ENCODE measurements at places on chromosomes 12 and 14. TPM values are rescaled to one million over a fixed set of nuclear protein-coding genes. Genes with fewer than 3 reads are reported as not detected.

The RPS6KL1 gene
- total RNA-seq, result 4.4 TPM

The MYO1H gene
- not detected for total RNA-seq

The DPY19L2 gene
- total RNA-seq, result 11.0 TPM

The SDR9C7 gene
- total RNA-seq, result not detected

The KRT6C gene
- total RNA-seq, result not detected

The RHNO1 gene
- 66.0 TPM for total RNA-seq

The ACOT6 gene
- not detected for total RNA-seq

The KRT6B gene
- not detected for total RNA-seq

The SRGAP1 gene
- total RNA-seq, result 10.6 TPM

The SERPINA1 gene
- total RNA-seq, result 1.2 TPM

The SLC17A8 gene
- 0.40 TPM for total RNA-seq

The KRT73 gene
- not detected for total RNA-seq

The IFI27 gene
- 9.0 TPM for total RNA-seq

The ENDOU gene
- total RNA-seq, result not detected

GRCh38 chr12:100031836-100032235 is 47.1 kb upstream of the ANKS1B start:
- no peak overlapping the region for H3K4me3 ChIP-seq
- H3K4me1 ChIP-seq, result no peaks in the 10 kb centered on the region
- H3K36me3 ChIP-seq, result peaks cover 14% of the 10 kb centered on the region
- no peak for DNase-seq
- no peaks in the 10 kb centered on the region for H3K27me3 ChIP-seq

DNA sequence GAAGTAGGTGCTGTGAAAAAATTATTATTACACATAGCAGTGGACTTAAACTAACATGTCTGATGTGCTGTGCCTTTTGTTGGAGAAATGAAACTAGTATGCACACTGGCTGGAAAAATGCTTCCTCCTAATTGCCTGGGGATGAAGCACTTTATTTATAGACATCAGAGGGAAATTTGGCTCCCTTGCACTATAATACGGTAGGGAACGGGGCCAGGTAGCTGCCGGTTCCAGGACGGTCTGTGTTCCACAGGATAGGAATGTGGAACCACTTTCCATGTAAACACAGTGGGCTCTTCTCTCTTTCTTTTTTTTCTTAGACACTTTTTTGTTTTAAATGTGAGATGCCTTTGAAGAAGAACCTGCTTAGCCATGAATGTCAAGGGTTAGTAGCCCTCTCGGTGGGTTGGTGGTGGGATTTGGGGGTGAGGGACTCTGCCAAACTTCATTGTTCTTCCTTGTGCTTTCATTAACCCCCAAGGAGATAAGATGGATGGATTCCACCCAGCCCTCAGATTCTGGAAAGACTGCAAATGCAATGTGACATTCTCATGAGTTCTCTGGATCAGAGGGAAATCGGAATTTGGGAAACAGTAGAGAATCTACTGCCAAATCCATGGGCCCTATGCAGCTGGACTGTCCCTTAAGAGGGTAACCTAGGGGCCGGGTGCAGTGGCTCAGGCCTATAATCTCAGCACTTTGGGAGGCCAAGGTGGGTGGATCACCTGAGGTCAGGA is 58.0 kb upstream of the GSC start:
- DNase-seq, result no peak
- no peak overlapping the region for H3K4me3 ChIP-seq
- no peak overlapping the region for H3K27ac ChIP-seq
- H3K27me3 ChIP-seq, result no peaks in the 10 kb centered on the region

DNA sequence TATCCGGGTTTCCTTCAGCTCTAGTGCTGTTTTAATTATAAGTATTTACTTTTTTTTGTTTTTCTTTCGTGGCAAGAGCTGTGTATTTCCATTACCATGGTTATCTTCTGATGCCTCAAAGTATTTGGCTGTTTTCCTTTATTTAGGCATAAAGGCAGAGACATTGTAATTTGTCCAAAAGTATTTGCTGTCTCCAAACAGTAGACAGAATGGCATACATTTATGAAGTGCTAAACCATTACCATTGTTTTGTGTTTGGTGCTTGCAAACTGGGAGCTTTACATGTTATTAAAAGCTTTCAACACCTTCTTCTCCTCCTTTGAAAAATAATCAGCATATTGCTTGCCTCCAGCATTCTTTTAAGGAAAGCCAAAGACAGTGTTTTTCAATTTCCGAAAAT is 46.3 kb downstream of the FLRT2 start:
- H3K4me1 ChIP-seq, result peaks cover 17% of the 10 kb centered on the region
- no peak overlapping the region for H3K4me3 ChIP-seq
- no peaks in the 10 kb centered on the region for H3K36me3 ChIP-seq
- no peak overlapping the region for H3K27ac ChIP-seq
- no peaks in the 10 kb centered on the region for H3K27me3 ChIP-seq
- no peak for DNase-seq

GRCh38 chr14:93967637-93968250 is 8.6 kb downstream of the ASB2 start:
- no peak for DNase-seq
- no peak overlapping the region for H3K4me3 ChIP-seq
- H3K27ac ChIP-seq, result no peak overlapping the region
- H3K4me1 ChIP-seq, result no peaks in the 10 kb centered on the region
- H3K27me3 ChIP-seq, result no peaks in the 10 kb centered on the region

- H3K4me3 ChIP-seq, result no peak overlapping the region
- DNase-seq, result peak; percentile 69
- no peak overlapping the region for H3K27ac ChIP-seq
- H3K27me3 ChIP-seq, result no peaks in the 10 kb centered on the region
- H3K36me3 ChIP-seq, result peaks cover 54% of the 10 kb centered on the region
These were observed 7.1 kb downstream of the PGAM5 start for GRCh38 chr12:132717531-132718387.

DNA sequence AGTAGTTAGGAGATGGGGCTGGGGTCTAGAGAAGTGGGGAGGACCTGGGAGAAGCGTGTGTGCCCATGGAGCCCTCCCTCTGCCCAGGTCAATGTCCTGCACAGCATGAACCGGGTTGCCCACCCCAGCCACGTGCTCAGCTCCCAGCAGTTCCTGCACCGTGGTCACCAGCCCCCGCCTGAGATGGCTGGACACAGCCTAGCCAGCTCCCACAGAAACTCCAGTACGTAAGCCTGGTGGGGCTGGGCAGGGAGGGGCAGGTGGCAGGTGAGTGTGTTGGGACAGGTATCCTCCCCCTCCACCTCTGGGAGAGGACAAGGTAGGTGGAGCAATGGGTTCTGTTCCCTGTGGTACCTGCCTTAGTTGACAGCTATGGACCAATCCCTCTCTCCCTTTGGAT is 20.7 kb downstream of the CLSTN3 start:
- no peak for DNase-seq
- no peaks in the 10 kb centered on the region for H3K4me1 ChIP-seq
- H3K4me3 ChIP-seq, result no peak overlapping the region
- H3K27me3 ChIP-seq, result no peaks in the 10 kb centered on the region

- no peak overlapping the region for H3K4me3 ChIP-seq
- no peaks in the 10 kb centered on the region for H3K4me1 ChIP-seq
- no peaks in the 10 kb centered on the region for H3K36me3 ChIP-seq
- H3K27me3 ChIP-seq, result no peaks in the 10 kb centered on the region
These were observed 38.8 kb downstream of the BEST3 start for GRCh38 chr12:69660164-69660863.

- H3K27ac ChIP-seq, result no peak overlapping the region
- no peak overlapping the region for H3K4me3 ChIP-seq
These were observed 132.4 kb downstream of the BRMS1L start for GRCh38 chr14:35958499-35958898.

DNA sequence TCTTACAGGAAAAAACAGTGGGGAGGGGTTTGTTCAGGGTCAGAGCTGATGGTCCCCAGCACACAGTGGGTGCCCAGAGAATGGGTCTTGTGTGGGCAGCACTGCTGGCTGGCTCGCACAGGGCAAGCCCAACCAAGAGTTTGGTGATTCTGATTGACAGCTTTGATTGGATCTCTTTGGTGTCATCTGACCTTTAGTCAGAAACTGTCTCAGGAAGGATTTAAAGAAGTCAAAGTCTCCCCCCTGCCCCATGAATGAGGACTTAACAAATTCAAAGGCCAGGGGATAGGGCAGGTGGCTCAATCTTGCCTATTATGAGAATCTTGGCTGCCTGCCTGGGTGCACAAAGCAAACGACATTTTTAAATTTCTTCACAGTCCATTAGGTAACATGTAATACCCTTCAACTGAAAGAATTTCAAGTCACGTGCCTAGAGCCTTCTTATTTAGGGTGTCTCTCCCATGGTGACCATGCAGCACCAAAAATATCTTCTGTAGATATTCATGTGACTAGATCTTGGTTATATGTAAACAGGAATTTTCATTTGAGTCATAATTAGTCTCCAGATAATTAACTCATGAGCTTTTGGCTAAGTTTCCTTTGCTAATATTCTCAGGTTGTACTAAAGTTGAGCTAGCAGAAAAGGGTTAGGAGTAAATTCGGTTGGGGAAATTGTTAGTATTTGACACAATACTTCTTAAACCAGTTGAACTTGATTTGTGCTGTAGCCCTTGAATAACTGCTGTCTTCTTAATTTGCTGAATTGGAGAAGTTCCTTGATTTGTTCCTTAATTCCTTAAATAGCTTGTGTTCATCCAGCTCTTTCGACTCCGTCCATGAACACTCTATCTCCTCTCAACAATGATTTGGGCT is 54.5 kb upstream of the HECTD1 start:
- DNase-seq, result no peak
- H3K36me3 ChIP-seq, result no peaks in the 10 kb centered on the region
- no peak overlapping the region for H3K27ac ChIP-seq
- no peak overlapping the region for H3K4me3 ChIP-seq

- H3K36me3 ChIP-seq, result no peaks in the 10 kb centered on the region
- no peak overlapping the region for H3K27ac ChIP-seq
- H3K4me3 ChIP-seq, result no peak overlapping the region
- H3K27me3 ChIP-seq, result peaks cover 16% of the 10 kb centered on the region
- no peak for DNase-seq
- H3K4me1 ChIP-seq, result no peaks in the 10 kb centered on the region
These were observed 38.3 kb downstream of the MYO1H start for GRCh38 chr12:109386059-109386433.

GRCh38 chr14:61042220-61042619 is 61.2 kb downstream of the SLC38A6 start:
- DNase-seq, result no peak
- no peaks in the 10 kb centered on the region for H3K4me1 ChIP-seq
- no peaks in the 10 kb centered on the region for H3K36me3 ChIP-seq
- no peak overlapping the region for H3K4me3 ChIP-seq

- no peaks in the 10 kb centered on the region for H3K27me3 ChIP-seq
- DNase-seq, result peak; percentile 26
- H3K4me1 ChIP-seq, result no peaks in the 10 kb centered on the region
- no peak overlapping the region for H3K4me3 ChIP-seq
- no peaks in the 10 kb centered on the region for H3K36me3 ChIP-seq
- H3K27ac ChIP-seq, result no peak overlapping the region
These were observed 85.6 kb upstream of the DIO3 start for GRCh38 chr14:101475456-101476257.

DNA sequence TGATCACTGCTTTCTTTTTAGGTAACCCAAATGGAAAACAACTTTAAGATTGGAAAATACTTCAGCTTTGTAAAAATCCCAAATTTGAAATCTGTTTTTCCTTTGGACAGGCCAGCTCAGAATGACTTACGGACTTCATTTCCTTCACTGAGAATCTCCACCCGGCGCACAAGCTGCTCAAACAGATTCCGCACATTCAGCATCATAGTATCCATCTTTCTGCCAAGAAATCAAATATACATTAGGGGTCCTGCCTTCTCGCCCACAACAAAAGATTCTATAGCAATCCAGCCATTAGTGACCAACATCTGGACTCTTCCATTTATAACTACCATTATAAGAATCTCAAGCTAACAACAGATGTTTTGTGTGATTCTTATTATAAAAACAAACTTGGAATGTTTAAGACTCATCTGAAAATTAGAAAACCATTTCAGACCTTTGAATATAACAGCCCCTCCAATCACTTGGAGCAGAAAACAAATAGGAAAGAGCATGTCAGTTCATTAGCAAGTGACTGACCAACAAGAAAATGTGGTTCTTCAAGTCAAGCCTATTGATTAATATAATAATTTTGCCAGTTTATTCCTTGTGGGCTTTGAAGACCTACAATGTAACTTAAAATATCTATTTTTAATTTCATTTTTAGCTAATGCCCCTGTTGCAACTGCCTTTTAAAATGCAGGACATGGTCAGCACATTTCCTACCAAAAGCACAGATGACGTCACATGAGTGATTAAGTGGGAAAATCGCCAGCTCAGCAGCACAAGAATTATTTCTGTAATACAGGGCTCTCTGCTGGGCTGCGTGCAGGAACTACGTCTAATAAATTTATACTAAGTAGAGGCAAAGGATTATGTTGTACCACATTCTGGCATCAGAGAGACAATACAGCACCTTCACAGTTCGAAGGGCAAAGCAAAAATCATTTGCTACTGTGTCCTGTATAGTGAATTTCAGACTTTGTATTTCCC is 8.5 kb downstream of the RACGAP1 start:
- H3K27ac ChIP-seq, result no peak overlapping the region
- H3K4me3 ChIP-seq, result no peak overlapping the region
- no peaks in the 10 kb centered on the region for H3K27me3 ChIP-seq
- no peaks in the 10 kb centered on the region for H3K4me1 ChIP-seq
- H3K36me3 ChIP-seq, result peaks cover 38% of the 10 kb centered on the region

- no peak for DNase-seq
- H3K27me3 ChIP-seq, result no peaks in the 10 kb centered on the region
- no peaks in the 10 kb centered on the region for H3K36me3 ChIP-seq
- no peak overlapping the region for H3K27ac ChIP-seq
- H3K4me1 ChIP-seq, result no peaks in the 10 kb centered on the region
These were observed 344.6 kb downstream of the C12orf75 start for GRCh38 chr12:105674871-105675699.

GRCh38 chr14:25522116-25522515 is 472.2 kb upstream of the STXBP6 start:
- H3K4me3 ChIP-seq, result no peak overlapping the region
- H3K27ac ChIP-seq, result peak overlapping the region; percentile 21
- H3K4me1 ChIP-seq, result no peaks in the 10 kb centered on the region
- no peak for DNase-seq
- H3K36me3 ChIP-seq, result no peaks in the 10 kb centered on the region

DNA sequence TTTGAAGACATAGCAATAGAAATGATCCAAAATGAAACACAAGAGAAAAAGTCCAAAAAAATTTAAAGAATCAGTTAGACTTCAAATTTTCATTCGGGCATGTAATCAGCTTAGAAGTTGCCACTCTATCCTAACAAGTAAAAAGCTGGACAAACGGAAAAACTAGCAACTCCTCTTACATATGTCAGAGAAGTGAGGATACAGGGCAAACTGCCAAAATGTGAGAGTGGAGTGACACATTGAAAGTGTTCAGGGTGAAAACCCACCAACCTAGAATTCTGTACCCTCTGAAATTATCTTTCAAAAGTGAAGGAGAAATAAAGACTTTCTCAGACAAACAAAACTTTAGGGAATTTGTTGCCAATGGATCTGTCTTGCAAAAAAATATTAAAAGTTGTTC is 42.0 kb upstream of the CHPT1 start:
- H3K4me3 ChIP-seq, result no peak overlapping the region
- no peak for DNase-seq
- H3K4me1 ChIP-seq, result no peaks in the 10 kb centered on the region
- no peak overlapping the region for H3K27ac ChIP-seq
- H3K27me3 ChIP-seq, result no peaks in the 10 kb centered on the region

GRCh38 chr12:15444523-15444922 is 122.2 kb downstream of the PTPRO start:
- no peak overlapping the region for H3K27ac ChIP-seq
- no peaks in the 10 kb centered on the region for H3K27me3 ChIP-seq
- DNase-seq, result no peak
